ENCODE measurements at places on chromosomes 16 and 17.

GRCh38 chr17:6475411-6475810 is 31.2 kb downstream of the PIMREG start:
- DNase-seq, result no peak

- no peak for DNase-seq
Measured at GRCh38 chr17:42411905-42412679, 11.0 kb downstream of the CAVIN1 start.

DNA sequence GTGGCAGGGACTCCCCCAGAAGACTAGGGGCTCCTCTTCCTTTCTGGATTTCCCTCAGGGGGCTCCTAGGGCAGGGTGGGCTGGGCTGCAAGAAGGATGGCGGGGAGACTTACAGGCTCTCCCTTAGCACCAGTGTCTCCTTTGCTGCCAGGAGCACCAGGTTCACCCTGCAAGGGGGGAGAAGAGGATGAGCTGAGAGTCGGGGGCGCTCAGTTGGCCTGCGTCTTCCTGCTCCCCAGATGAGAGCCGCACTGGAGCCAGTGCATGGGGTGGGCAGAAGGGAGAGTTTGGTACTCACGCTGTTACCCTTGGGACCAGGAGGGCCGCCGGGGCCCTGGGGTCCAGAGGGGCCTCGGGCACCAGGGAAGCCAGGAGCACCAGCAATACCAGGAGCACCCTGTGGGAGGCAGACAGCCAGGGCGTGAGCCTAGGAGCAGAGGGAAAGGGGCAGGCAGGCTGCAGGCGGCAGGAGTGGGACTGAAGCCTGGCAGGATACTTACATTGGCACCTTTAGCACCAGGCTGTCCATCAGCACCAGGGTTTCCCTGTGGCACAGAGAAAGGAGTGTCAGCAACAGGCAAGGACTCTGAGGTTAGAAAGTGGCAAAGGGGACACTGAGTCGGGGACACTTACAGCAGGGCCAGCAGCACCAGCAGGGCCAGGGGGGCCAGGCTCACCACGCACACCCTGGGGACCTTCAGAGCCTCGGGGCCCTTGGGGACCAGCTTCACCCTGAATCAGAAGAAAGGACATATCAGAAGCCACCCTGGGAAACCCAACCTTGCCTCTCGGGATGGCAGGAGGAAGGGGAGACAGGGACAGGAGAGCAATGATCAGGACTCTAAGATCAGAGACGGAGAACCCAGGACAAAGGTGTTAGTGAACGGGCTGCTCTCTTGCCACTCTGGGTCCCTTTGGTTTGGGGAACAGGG is 6.2 kb downstream of the COL1A1 start:
- no peak for DNase-seq

GRCh38 chr17:2263183-2264066 is 40.2 kb downstream of the SMG6 start:
- DNase-seq, result no peak

DNA sequence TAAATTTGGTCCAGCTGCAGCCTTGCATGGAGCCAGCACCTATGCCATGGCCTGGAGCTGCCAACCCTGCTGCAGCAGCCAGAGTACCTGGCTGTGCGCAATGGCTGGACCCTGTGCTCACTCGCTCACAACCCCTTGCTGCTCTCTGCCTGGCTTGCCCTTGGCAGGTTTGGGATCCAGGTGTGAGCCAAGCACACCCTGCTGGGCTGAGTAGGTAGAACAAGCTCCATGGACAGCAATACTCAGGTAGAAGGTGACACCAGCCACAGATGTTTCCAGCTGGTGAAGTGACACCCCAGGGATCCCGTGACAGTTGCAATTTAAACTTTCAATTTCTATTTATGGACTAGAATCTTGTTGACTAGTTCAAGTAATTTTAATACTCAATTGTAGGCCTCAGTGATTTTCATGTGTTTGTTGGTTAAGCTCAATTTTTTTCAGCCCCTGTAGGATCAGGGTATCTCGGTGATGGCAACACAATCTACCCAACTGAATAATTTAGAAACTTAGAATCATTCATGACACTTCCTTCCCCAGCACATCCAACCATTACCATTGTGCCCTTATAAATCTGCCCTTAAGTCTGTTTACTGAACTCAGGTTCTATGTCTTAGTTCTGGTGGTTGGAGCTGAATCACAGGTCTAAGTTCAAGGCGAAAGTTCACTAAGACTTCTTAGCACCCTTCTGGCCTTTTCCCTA is 480.0 kb downstream of the PMP22 start:
- DNase-seq, result no peak

- no peak for DNase-seq
Measured at GRCh38 chr16:68985855-68986254, 119.6 kb upstream of the HAS3 start.

- no peak for DNase-seq
Measured at GRCh38 chr17:50448643-50449042, 20.0 kb downstream of the CHAD start.

DNA sequence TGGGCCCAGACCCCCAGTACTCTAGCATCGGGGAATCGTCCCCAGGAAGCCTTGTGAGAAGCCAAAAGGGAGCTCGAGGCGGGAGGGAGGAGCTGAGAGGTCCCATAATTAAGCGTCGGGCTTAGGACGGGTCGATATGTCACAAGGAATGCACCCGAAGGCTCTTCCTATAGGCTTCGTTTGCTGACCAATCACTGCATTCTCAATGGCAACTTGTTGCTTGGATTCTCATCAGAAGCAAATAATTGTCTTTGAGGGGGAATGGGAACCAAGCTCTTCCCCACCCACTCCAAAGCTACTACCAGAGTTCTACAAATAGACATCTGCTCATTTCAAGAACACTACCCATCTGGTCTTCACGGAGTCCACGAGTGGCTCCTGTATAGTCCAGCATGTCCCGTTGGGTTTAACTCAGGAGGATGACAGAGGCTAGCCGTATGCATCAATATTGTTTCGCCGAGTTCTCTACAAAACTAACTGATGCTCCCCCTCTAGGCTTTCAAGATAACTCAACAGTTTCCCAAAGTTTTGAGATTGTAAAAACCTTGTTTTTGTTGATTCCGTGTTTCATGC is 628 bp upstream of the BLMH start:
- no peak for DNase-seq

- DNase-seq, result peak; percentile 32
Measured at GRCh38 chr17:22517716-22518115, 825.4 kb downstream of the KCNJ18 start.

- DNase-seq, result no peak
Measured at GRCh38 chr17:68318103-68318991, 27.1 kb downstream of the ARSG start.

DNA sequence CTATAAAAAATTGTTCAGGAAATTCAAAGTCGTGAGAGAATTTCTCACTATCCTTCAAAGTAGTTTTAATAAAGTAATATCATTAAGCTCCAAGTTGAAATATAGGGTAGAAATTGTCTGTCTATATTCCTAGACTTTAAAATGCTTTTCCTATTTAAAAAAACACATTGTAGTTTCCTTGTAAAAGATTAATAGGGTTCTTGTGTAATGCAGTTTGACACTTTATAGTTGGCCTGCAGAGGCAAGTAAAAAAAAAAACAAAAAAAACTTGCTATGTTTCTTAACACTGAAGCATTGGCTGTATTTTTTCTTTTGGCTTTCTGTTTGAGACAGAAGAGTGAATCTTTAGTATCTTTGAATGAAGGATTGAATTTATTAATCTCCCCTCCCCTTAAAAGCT is 17.4 kb downstream of the CPD start:
- DNase-seq, result no peak

DNA sequence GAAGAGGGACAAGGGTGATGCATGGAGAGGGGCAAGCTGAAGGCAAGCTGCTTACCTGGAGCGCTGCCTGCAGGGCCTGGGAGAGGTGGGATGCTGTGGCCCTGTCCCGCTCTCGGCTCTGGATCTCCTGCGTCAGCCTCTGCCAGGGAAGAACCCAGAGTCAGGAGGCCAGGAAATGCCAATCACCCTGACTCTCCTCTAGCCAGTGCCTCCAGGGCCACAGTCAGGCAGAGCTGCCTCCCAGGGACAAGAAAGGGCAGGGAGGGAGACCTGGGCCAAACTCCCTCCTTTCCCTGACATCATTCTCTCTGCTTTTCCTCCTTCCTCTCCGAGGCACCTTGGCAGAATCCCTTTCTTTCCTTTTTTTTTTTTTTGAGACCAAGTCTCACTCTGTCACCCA is 11.3 kb downstream of the CDK3 start:
- DNase-seq, result no peak

GRCh38 chr16:77157346-77158058 is 33.5 kb upstream of the MON1B start:
- no peak for DNase-seq

GRCh38 chr17:42266918-42267766 is 9.0 kb downstream of the STAT5B start:
- DNase-seq, result no peak

GRCh38 chr17:38996660-38997337 is 29.6 kb upstream of the FBXO47 start:
- no peak for DNase-seq

DNA sequence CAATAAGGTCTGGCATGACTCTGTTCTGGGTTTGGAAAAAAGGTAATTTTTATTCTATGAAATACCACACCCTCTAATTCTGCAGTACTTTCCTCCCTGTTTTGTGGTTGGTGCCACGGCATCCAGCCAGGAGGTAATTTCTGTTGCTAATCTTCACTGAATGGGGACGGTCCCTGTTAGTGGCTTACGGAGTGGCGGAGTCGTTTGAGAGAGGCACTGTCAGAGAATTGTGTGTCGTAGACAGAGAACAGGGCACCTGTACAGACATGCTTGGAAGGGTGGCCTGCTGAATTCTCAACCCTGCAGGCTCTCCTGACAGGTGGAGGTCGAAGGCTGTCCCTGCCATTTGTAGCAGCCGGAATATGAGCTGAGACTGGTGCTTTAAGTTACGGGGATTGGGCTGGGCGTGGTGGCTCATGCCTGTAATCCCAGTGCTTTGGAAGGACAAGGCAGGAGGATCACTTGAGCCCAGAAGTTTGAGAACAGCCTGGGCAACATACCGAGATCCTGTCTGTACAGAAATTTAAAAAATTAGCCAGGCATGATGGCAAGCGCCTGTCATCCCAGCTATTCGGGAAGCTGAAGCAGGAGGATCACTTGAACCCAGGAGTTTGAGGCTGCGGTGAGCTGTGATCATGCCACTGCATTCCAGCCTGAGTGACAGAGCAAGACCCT is 33.2 kb downstream of the EEF2K start:
- no peak for DNase-seq

- no peak for DNase-seq
Measured at GRCh38 chr17:1039511-1040215, 42.7 kb downstream of the TIMM22 start.

- DNase-seq, result no peak
Measured at GRCh38 chr16:13997933-13998332, 73.2 kb upstream of the MRTFB start.

DNA sequence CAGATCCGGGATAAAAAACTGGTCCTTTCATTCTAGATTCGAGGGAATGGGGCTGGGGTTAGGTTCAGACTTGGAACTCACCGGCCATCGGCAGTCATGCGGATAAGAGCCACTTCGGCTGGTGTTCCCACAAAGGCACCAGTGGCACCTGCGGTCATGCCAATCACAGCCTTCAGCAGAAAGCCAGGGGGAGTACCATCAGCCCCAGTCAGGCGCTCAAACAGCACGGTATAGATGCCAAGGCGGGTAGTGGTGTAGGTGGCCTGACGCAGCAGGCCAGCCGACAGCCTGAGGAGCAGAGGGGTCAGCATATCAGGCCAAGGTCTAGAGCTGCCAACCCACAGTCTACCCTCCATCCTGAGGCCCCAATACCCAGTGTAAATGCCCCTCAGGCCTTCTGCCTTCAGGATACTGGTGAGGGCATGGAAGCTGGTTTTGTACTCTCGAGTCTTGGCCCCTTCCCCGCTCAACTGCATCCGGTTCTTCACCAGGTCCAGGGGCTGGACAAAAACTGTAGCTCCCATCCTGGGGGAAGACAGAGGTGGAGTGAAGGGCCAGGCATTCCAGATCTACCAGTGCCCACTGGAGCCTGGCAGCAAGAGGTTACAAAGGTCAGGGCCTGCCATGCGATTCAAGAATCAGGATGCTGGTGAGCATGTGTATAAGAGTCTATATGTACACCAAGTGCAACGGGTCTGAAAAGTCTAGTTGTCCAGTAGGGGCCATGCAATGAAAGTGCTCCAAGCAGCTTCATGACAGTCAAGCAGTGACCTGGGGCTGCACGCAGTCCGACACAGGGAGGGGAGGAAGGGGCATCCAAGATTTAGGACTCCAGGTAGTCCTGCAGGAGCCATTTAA is 929 bp downstream of the SLC25A11 start:
- DNase-seq, result no peak

- DNase-seq, result no peak
Measured at GRCh38 chr16:56409195-56409594, 16.1 kb downstream of the AMFR start.

DNA sequence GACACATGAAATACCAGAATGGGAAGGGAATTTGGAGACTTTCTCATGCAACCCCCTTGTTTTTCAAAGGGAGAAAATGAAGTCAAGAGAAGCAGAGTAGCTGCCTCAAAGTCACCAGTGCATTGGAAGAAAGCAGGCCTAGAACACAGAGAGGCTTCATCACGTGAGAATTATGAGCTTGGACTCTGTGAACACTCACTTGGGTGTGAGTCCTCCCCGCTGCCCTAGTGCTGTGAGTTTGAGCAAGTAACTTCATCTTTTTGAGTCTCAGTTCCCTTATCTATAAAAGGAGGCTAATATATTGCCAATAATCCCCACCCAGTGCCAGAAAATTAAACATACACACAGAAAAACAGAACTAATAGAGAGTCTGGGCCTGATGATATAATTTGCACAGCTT is 315.8 kb downstream of the XYLT1 start:
- DNase-seq, result no peak

GRCh38 chr16:5851393-5851982 is 753.9 kb upstream of the EEF2KMT start:
- DNase-seq, result no peak
